HS-5 (cell line): ENCODE measurements at places on chromosomes 3 and 15.

- DNase-seq, result peak; percentile 49
These were observed 80.0 kb downstream of the SQOR start for GRCh38 chr15:45714590-45715488.

- no peak for DNase-seq
These were observed 337.7 kb downstream of the SLC9A9 start for GRCh38 chr3:143510601-143511000.

GRCh38 chr3:185727873-185728272 is 97.0 kb downstream of the IGF2BP2 start:
- no peak for DNase-seq

- DNase-seq, result no peak
These were observed 52.5 kb downstream of the CYP11A1 start for GRCh38 chr15:74314795-74315438.

- DNase-seq, result no peak
These were observed 58.0 kb upstream of the TEX9 start for GRCh38 chr15:56307180-56307579.

GRCh38 chr15:73902121-73903020 is 23.9 kb upstream of the LOXL1 start:
- no peak for DNase-seq

GRCh38 chr15:54776410-54776809 is 420.3 kb downstream of the RSL24D1 start:
- no peak for DNase-seq

DNA sequence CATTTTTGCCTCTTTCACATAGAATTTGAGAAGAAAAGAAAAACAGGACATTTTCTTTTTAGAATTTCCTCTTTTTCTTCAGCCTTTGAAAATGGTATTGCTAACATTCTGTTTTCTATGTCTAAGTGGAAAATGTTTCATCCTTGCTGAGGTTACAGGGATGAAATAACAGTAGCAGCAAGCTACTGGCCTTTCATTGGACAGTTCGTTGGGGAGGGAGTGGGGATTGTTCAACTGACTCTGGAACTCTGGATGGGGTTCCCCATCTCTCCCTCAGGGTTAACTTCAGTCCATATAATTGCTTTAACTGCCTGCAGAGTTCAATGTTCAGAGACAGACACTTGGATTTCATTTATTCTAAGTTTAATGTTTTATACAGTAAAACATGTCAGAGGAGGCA is 346.0 kb downstream of the NLGN1 start:
- DNase-seq, result no peak

GRCh38 chr15:63025460-63025859 is 17.1 kb upstream of the TPM1 start:
- no peak for DNase-seq

DNA sequence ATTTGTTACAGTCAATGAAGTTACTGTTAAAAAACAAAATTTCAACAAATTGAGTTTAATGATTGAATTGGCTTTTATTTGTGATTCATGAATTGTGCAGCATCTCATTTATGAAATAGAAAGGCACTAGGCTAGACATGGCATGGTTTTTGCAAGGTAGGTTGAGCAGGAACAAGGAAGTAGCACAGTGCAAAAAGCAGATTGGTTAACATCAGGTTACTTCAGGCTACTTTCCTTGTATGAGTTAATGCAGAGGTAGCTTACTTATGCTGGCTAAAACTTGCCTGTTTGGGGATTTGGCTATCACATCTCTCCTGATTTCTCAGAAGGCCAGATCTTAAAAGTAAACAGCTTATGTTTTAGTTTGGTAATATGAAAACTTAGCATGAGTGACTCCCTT is 23.0 kb upstream of the SV2B start:
- no peak for DNase-seq

DNA sequence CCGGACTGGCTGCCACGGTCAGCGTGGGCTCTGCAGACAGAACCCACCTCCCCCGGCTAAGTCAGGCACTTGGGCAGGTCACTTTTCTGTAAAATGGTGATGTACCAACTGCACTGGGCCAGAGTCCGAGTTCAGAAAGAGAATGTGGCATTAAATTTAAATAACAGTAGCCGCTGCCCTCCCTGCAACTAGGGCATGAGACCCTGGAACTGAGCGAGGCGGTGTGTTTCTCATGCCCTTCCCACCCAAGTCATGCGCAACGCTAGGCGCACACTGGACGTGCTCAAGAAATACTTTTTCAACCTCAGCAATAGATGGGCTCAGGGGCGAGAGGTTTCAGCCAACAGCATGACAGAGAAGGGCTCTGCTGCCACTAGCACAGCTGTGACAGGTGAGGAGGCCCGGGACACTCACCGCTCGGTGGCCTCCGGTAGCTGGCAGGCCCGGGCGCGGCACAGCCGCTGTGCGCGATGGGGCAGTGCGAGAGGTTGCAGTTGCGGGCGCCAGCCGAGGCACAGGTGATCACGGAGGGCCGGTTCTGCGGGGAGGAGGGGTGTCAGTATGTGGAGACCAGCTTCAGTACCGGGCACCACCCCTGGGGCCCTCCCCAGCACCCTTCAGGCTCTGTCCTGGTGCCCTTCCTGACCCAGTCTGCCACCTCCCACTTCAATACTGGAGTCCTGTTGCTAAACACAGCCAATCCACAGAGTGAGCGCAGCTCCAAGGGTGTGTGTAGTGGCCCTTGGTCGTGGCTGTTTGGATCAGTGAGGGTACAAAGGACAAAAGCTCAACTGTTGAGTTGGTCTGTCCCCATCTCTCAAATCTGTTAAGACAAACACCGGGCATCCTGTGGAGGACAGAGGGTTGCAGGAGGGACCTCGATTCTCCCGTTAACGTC is 84.5 kb downstream of the VGLL4 start:
- no peak for DNase-seq

DNA sequence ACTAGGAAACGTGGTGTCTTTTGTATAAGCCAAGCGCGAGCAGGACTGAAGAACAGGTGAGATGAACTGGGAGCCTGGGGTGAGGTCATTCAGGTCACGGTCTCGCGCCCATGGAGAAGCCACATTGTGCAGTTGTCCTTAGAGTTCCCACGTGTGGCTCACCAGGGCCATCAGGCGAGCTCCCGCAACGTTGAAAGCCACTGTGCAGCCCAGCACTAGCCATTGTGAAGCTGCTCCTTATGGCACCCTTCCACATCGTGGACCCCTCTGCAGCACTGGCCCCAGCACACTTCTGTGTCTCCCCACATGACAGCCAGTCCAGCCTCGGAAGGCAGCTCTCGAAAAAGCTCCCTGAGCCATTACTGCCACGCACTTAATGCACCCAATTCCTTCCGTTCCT is 7.6 kb upstream of the APBA2 start:
- no peak for DNase-seq

DNA sequence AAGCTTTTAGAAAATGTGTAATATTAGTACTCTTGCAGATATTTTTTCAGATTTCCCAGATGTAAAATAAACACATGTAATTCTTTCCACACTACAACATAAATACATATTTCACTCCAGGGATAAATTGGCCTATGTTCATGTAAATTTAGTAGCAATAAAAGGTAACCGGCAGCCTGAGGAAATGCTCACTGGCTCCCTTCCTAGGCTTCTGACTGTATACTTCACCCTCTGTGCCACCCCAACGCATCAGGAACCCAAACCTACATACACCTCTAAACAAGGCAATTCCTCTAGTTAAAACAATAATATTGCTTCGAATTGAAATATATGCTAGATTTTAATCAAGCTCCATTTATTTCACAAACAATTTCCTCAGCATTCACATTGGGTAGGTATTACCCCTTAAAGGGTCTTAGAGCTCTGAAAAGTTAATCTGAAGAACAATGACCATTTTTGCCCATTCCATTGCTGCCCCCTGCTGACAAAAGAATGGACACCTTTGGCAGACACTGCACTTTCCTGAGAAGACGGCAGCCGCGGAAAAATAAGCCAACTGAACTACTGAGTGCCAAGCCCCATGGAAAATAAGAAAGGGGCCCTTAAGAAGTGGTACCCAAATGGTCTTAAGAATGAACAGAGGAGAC is 212.5 kb downstream of the OSBPL10 start:
- DNase-seq, result no peak

- DNase-seq, result no peak
These were observed 98.9 kb downstream of the C3orf38 start for GRCh38 chr3:88248658-88249057.

DNA sequence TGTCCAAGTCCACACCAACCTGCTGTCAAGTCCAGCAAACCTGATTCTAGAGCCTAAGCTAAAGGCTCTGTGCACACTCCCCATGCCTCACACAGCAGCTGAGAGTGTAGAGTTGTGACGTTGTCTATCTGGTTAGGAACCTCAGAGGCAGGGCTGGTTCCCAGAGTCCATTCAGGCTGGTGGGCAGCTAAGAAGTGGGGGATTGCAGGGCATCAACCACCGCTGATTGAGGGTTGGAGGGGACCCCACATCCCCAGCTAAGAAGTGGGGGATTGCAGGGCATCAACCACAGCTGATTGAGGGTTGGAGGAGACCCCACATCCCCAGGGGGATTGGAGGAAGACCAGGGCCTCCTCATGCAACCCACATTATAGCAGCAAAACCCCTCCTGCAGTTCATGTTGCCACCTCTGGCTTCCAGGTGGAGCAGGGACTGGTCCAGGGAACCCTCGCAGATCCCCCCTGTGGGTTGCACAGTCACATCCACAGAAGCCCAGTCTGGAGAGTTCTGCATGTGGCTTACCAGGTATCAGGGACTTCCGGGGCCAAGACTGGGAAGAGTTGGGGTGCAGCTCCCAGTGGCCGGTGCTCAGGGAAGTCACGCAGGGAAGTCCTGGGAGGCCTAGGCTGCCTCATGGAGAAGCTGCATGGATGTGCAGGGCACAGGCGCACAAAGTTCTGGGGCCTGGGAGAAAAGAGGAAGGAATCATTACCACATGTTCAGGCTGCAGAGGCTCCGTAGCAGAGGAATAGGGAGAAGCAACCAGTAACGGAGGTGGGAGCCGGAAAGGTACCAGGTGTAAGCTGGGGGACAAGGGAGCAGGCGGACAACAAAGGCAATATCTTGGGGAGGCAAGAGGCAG is 71.4 kb upstream of the PCSK6 start:
- DNase-seq, result no peak

DNA sequence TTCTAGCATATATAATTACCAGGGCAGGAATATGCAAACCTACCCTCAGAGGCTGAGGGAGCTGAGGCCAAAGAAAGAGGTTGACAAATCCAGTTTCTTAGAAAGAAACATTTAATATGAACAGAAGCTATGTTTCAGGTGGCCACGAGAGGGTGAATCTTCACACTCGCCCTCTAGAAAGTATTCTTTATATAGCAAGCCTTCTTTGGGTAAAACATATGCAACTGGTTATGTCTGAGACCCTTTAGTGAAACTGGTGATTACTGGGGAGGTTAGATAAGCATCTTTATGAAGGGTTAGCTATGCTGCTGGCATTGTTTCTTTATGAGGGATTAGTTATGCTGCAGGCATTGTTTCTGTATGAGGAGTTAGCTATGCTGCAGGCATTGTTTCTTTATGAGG is 50.7 kb upstream of the GOLGA6L2 start:
- no peak for DNase-seq

DNA sequence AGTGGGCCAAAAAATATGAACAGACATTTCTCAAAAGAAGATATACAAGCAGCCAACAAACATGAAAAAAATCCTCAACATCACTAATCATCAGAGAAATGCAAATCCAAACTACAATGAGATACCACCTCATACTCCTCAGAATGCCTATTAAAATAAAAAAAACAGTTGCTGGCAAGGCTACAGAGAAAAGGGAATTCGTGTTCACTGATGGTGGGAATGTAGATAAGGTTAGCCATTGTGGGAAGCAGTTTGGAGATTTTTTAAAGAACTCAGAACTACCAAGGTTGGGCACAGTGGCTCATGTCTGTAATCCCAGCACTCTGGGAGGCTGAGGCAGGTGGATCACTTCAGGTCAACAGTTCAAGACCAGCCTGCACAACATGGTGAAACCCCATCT is 27.8 kb upstream of the C15orf40 start:
- no peak for DNase-seq

GRCh38 chr15:65908876-65909275 is 39.6 kb downstream of the RAB11A start:
- DNase-seq, result no peak

- DNase-seq, result no peak
These were observed 314.1 kb upstream of the LRRC3B start for GRCh38 chr3:26308454-26308853.

DNA sequence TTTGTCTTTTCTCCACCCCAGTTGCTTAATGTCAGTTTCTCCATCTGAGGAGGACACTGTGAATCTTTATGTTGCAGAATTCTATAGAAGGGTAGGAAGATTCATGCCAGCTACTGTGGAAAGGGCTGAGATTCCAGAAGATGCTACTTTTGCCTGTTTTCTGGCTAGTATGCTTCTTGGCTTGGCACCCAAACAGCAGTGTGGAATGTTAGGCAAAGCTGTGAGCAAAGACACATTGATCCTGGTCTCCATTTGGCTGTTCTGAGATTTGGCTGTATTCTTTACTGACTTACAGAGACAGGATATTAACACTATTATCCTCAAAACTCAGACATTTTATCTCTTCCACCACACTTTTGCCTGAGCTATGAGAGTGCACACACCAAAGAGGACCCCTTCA is 39.3 kb downstream of the PDHB start:
- DNase-seq, result no peak

GRCh38 chr3:69776289-69776688 is 37.0 kb downstream of the MITF start:
- no peak for DNase-seq

GRCh38 chr3:71202848-71203533 is 380.5 kb downstream of the FOXP1 start:
- no peak for DNase-seq

DNA sequence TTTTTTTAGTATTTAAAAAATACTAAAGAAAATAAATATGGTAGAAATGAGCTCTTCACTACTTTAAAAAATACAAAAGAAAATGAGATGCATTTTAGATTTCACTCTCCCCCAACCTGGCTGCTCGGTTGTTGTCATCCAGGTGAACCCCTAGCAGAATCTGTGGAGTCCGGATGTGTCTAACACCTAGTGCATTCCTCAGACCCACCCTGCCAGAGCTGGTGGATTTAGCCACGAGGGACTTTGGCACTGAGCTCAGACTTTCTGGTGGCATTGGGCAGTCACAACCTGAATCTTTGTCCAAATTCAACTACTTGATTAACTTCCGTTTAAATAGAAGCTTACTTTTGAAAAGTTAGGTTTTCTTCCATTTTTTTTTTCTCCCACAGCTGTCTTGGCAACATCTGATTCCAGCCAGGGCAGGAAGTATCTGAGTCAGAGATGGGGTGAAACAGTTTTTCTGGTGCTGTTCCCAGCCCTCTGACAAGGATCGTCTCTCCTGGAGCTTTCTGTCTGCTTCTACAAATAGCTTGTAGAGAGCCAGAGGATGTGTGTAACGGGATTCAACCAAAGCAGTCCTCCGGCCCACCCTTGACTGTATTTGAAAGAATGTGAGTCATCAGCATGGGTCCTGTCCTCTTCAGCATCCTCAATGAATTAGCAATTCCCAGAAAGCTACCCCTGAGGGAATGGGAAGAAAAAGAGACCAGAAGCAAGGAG is 301.8 kb upstream of the MCTP2 start:
- DNase-seq, result no peak
